ENCODE measurements at places on chromosomes 2 and 18.

- ATAC-seq: no peak
These were observed 69.2 kb upstream of the CABLES1 start for GRCh38 chr18:23066060-23066459.

GRCh38 chr2:215685238-215685990, 249.5 kb upstream of the FN1 start:
- no peak for ATAC-seq

- peak; percentile 79 for ATAC-seq
These were observed 43.4 kb downstream of the COLEC12 start for GRCh38 chr18:457140-457519.

GRCh38 chr2:171836146-171836910, 57.7 kb downstream of the SLC25A12 start:
- ATAC-seq: no peak

- no peak for ATAC-seq
These were observed 601.5 kb upstream of the FANCL start for GRCh38 chr2:58842501-58843155.

DNA sequence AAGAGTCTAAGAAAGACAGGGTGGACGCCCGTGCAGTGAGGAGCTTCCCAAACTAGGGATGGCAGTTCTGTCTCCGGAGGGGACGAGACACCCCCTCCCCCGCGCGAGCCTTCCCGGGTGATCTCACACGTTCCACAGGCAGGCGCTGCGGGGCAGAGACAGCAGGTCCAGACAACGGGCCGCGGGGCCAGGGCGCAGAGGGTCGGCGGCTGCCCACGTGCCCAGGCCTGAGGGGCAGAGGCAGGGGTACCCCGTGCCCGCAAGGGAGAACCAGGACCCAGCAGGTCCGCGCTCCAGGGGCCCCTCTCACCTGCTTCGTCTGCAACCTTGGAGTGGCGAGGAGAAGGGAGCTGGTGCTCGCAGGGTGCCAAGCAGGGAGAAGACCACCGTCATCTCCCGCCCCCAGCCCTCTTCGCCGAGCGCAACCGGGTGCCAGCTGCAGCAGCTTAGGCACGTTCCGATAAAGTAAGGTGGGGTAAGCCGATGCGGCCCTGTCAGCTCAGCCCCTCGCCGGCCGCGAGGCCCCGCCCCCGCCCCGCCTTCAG, at the start of gene GPR155:
TSS of gene GPR155 (minus strand) at position 467 of the 545 bp plus-strand sequence. CDS start 5,073 bp downstream, outside the sequence.
- peak; percentile 76 for ATAC-seq

DNA sequence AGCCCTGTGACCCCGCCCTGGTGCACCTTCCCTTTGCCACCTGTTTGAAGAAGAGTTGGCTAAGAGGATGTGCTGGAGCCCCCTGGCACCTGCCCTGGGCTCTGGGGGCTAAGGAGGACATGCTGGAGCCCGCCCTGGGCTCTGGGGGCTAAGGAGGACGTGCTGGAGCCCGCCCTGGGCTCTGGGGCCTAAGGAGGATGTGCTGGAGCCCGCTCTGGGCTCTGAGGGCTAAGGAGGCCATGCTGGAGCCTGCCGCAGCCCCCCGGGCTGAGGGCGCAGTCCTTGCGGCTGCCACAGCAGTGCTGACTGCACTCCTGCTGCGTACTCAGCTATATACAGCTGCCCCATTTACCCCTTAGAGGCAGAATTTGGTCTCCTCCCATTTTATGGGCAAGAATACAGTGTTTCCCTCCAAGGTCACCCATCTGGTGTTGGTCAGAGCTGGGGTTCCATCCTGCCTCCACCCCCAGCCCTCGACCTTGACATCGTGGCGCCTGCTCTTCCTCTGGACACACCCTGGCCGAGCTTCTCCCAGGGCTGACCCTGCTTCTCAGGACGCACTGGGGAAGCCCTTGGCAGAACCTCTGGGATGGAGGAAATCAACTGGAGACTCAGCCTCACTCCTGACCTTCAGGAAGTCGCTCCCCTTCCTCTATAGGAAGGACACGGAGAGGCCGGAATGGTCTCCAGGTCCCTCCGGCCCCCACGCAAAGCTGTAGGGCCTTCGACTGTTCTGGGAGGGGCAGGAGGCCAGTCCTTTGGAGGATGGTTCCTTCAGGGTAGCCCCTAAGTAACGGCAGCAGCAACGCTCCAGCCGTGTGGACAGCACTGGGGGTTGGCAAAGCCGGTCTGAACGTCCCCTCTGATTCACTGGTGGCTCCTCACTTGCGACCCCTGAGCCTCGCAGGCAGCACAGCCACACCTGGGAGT, 65.0 kb upstream of the HPCAL1 start:
- no peak for ATAC-seq

DNA sequence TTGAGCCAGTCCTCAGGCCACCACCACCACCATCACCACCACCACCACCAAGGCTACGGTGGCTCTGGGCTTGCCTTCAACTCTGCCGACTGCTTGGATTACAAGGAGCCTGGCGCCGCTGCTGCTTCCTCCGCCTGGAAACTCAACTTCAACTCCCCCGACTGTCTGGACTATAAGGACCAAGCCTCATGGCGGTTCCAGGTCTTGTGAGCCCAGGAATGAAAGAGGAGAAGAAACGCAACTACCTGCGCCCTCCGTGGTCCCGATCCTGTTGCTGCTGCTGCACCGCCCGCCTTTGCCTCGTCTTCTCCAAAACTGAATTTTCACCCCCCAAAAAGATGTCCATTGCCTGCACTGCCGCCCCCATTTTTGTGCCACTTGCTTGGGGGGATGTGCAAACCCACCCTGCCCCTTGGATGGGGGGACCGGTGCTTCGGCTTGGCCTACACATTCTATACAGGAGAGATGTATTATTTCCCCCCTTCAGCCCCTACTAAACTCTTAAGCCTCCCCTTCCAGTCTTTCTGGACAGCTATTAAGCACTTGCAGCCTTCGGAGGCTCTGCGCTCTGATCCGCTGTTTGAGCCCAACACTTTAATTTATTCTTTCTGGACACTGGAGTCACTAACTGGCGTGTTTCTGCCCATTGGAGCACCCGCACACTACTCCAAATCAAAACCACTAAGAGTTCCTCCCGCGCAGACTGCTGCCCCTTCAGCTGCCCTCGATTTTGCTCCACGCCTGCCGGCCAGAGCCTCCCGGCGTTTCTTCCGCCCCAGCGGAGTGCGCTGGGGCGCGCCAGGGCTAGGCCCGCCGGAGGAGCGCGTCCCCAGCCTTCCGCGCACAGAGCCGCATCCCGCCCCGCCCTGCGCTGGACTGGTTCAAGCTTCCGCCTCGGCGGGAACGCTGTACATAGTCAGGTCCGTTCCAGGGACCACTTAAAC, 5.7 kb downstream of the OTX1 start:
- no peak for ATAC-seq

GRCh38 chr2:105634198-105634597, 110.5 kb upstream of the NCK2 start:
- ATAC-seq: no peak

DNA sequence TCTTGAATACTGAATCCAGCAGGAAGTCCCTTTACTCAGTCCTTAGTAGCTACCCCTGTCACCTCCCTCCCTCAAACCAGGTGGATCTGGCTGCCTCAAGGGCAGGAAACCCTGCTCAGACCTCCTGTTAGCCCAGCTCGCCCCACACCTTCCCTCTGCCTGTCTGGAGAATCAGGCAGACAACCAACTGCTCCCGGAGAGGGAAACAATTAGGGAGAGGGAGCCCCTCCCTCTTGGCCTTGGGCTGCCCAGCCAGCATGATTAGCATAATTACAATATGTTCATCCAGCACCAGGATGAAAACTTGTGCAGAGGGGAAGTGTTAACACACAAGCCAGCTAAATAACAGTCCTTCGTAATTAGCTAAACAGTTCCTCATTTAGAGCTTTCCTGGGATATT, 185.5 kb downstream of the C1D start:
- no peak for ATAC-seq

DNA sequence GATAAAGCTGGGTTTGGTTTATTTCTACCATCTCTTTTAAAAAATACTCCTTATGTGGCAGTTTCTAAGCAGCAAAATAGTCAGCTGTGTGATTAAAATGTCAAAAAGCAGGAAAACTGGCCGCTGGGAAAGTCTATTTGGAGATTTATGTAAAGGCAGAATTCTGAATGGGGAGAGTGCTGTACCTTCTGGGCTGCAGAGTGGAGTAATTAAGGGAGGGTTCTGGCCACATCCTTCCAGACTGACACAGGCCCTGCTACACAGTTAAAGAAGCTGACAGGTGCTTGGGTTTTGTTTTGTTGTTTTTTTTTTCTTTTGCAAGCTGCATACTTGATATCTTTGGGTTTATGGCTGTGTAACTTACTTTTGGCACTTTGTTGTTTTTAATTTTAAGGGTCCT, 157.2 kb downstream of the WDSUB1 start:
- ATAC-seq: no peak

- peak; percentile 51 for ATAC-seq
These were observed 14.7 kb upstream of the FZD7 start for GRCh38 chr2:202018950-202019349.

GRCh38 chr2:216842636-216843035, 17.2 kb downstream of the TNP1 start:
- peak; percentile 25 for ATAC-seq

GRCh38 chr2:36965751-36966369, 476 bp downstream of the STRN start:
- peak; percentile 48 for ATAC-seq

GRCh38 chr2:62858231-62858832, 152.8 kb downstream of the EHBP1 start:
- ATAC-seq: no peak

GRCh38 chr18:57589161-57589560, 2.7 kb upstream of the FECH start:
- ATAC-seq: no peak

DNA sequence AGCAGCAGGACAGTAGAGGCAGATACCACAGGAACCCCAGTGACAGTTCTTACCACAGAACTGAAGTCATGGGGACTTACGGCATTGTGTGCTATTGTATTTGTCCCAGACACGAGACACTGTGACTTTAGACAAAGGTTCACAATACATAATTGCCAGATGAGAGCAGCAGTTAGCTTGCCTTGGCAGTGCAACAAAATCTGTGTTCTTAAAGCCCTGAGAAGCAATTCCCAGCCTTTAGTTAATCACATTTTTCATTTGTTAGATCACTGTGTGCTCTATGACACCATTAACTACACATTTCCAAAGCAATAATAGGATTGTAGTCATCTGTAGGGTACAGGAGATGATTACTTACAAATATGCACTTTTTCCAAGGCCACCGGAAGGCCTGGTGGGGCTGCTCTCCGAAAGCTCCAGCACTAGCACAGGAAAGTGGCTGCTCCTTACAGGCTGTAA, 97.5 kb upstream of the LDLRAD4 start:
- peak; percentile 19 for ATAC-seq

- no peak for ATAC-seq
These were observed 16.7 kb downstream of the ZNF638 start for GRCh38 chr2:71348302-71348701.

DNA sequence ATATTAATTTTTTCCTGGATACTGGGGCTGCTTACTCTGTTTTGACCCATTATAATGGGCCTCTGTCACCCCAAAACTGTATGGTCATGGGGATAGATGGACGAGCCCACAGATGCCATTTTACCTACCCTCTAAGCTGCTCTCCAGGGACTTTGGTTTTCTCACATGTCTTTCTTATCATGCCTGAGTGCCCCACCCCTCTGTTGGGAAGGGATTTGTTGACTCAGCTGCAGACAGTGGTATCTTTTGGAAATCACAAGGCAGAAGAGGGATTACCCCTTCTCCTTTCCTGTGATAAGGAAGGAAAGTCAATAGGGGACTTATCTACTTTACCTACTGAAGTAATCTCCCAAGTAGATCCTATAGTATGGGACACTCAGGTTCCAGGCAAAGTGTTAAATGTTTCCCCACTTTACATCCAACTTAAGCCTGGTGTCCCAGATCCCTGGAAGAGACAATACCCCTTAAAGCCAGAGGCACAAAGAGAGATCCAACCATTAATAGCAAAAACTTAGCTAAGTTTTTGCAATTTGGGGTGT, 182.7 kb downstream of the RNF152 start:
- ATAC-seq: no peak

DNA sequence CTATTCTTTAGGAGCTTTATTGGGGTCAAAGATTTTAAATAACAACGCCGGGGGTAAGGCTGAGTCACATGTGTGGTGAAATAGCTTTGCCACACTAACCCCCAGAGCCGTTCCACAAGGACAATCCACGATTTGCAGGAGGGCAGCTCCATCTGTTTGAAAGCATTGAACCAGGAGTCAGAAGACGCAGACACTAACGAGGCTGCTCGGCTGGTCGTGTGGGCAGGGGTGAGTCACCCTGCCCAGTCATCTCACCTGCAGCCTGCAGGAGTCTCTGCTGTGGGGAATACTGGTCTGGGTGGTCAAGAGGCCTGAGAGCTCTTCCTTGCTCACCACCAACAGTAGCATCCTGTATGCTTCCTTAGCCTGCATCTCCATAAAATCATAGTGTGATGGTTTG, 149.2 kb upstream of the NCK2 start:
- no peak for ATAC-seq

GRCh38 chr18:65380571-65380970, 370.2 kb upstream of the CDH7 start:
- ATAC-seq: no peak

DNA sequence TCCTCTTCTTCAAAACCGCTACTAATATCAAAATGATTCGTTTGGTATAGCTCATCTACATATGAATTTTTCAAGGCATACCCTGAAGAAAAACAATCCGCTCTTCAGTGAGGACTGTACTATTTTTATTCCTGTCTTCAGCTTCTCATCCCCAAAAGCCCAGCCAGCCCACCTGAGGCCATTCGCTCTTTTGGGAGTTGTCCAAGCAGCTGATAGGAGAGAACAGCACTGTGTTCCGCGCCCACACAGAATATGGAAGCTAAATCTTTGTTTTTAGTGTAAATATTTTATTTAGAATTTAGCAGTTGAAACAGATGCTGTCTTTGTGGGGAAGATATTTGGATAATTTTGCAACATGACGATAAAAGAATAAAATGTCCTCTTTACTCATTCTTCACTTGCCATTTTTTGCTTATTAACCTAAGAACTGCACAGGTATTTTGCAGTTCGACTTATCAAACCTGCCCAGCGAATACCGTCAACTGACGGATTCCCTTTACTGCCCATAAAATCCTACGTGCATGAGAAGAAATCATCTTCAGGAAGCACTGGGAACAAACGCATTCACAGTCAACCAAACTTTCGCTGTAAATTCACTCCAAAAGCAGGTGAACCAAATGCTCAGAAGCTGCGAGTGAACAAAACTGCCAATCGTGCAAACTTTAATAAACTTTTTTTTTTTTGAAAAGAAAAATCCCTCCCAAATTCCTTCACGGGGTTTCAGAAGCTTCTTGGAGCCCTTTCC, 3.4 kb downstream of the ZNF521 start:
- ATAC-seq: no peak

GRCh38 chr18:12485479-12486105, 77.9 kb downstream of the PRELID3A start:
- no peak for ATAC-seq
